ENCODE measurements at places on chromosomes 11 and 22.

DNA sequence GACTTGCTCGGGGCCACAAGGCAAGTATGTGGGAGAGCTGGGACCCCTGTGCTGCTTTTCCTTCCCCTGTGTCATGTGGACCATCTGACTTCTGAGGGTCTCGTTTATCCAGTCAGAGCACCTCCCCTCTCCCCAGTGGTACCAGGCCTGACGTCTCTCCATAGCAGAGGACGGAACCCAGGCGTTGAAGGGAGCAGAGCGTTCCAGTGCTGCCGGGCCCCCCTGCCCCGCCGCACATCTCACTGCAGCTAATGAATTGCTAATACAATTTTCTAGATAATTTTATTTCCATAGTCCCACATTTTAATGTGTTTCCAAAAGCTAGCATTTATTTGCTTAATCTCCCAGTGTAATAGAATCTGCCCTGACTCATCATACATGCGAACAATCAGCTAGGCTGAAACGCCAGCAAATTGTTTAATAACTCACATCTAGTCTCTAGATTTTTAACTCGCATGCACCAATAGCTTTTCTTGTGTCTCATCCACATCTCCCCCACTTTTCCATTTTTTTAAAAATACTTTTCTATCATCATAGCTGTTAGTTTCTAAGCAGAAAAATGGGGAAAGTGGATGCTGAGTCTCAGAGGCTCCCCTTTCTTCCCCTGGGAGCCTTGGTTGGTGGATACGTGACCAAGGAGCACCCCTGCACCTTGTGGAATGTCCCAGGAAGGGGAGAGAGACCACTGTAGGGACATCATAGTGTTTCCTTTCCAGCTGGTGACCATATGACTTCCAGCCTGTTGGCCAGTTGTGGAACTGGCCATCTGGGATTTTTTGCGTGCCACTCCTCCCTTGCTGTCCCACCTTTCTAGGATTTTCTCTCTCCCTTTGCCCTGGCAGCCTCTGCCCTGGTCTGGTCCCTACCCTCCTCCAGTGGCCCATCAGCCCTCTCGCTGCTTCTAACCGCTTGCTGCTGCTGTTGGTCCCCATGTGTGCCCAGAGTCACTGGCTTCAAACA is 58.6 kb upstream of the NNMT start:
- DNase-seq, result no peak

DNA sequence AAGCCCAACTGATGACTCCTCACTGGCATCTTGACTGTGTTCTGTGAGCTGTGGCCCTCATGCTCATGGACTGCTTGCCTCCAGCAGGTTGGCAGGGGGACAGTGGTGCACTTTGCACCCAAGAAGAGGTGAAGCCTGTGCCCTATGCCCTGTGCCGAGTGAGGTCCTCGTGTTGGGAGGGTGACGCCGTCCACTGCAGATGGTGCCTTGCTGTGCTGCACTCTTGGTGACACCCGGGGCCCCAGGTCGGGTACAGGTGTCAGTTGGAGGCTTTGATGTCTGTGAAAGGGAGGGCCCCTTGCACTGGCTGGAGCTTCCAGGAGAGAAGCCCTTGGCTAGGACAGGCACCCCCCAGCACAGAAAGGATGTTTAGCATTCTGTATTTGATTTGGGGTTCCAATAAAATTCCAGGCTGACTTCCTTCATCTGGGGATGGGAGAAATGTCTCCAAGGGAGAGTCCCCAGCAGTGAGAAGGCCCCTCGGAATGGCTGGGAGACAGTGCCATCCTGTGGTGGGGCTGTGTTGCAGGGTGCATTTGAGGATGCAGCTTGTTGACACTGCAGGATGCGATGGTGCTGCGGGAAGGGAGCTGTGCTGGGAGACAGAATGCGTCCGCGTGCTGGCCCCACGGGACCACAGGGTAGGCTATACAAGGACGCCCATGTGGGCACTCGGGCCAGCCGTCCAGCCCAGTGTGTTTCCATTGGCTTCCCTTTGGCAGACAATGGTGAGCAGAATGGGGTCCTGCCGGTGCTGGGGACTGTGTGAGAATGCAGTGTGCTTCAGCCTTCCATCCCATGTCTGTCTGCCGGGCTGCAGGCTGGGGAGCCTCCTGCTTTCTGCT is 2.5 kb upstream of the ZDHHC8 start:
- no peak for DNase-seq

- no peak for DNase-seq
These were observed 313.5 kb downstream of the MIAT start for GRCh38 chr22:26970809-26971394.

GRCh38 chr11:62077132-62077531 is 46.7 kb upstream of the INCENP start:
- no peak for DNase-seq

DNA sequence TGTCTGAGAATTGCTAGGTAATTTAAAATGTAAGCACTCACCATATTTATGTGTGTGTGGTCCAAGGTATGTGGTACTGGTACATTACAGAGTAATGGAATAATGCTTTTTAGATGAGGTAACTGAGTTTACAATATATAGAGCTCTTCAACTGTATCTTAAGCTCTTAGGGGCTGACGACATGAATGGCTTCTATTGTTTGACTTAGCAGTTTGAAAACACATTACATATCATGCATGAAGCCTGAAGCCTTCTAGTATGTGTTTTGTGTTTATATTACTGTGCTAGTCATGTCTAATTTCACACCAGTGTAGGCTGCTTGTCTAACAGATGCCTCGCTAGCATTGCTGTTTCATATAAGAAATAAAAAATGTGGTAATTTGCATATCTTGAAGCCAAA is 37.2 kb downstream of the GAS2 start:
- no peak for DNase-seq

DNA sequence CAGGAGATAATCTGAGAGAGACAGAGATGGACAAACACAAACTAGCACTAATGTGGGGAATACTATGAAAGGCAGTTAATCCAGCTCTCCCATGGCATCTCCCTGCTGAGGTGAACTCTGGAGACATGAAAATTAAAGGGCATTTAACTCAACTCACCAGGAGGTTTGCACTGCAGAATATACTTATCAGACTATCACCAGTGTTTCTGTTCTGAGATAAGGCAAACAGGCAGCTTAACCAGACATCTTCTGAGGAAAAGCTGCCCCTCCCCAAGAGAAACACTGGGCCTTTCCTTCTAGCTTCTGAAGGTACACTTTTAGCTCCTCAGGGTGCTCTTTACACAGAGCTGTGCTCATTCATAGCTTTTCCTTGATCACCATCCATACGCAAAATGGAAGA is 85.5 kb downstream of the AMBRA1 start:
- DNase-seq, result no peak

DNA sequence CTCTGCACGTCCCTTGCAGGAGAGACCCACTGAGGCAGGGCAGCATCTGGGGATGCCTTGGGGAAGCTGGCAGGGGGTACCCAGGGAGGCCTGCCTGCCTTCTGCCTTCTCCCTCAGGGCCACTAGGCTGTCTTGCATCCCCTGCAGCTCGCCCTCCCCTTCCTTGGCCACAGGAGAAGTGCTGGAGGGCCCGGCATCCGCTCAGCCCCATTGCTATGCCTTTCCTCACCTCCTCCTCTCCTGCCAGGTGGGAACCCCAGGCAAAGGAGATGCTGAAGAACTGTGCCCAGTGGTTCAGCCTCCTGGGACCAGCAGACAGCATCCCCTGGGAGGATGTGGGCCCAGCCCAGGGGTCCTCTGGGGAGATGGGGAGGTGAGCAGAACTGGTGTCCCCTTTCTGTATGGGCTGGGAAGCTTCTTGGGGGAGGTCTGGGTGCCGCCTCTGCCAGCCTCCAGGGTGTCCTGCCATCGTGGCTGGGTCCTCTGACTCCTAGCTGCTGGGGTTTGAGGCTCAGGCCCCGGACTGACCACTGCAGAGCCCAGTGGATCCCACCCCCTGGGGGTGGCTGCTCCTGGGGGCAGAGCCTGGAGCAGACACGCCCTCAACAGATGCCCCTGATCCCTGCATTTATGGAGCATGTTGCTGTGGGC is 20.6 kb downstream of the MRGPRG start:
- DNase-seq, result no peak

GRCh38 chr11:71329786-71330185 is 77.4 kb upstream of the SHANK2 start:
- DNase-seq, result no peak

- no peak for DNase-seq
These were observed 3.1 kb downstream of the CPT1A start for GRCh38 chr11:68838572-68838964.

- DNase-seq, result no peak
These were observed 1484.5 kb upstream of the TENM4 start for GRCh38 chr11:80925321-80925720.

DNA sequence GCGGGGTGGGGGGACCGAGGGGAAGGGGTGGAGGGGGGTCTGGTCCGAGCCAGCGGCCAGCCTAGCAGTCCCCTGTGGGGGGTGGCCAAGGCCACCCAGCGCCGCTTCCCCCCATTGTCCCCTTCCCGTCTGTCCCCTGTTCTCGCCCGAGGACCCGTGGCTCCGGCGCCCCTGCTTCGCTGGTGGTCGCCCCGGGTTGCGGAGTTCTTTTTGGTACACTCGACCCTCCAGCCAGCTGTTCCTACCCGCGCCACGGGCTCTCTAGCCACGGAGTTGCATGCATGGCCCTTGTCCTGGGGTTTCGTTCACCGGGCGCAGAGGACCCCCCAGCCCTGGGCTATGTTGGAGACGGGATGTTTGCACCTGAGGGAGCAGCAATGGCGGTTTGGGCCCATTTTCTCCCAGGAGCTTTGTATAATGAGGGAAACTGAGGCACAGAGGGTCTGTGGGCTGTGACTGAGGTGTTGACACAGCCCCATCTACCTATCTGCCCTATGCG is 489 bp downstream of the RNF214 start:
- DNase-seq, result no peak

Measured in fibroblast of skin of left biceps (primary cell).